ENCODE measurements at places on chromosomes 13 and 19.

- no peak for DNase-seq
Measured at GRCh38 chr19:24140099-24140498, 53.1 kb downstream of the ZNF254 start.

GRCh38 chr13:69999875-70000274, 107.8 kb upstream of the ATXN8OS start:
- DNase-seq: no peak

GRCh38 chr13:111384441-111385182, 64.2 kb downstream of the TEX29 start:
- DNase-seq: no peak

GRCh38 chr19:7600721-7601120, 5.1 kb downstream of the CAMSAP3 start:
- no peak for DNase-seq

DNA sequence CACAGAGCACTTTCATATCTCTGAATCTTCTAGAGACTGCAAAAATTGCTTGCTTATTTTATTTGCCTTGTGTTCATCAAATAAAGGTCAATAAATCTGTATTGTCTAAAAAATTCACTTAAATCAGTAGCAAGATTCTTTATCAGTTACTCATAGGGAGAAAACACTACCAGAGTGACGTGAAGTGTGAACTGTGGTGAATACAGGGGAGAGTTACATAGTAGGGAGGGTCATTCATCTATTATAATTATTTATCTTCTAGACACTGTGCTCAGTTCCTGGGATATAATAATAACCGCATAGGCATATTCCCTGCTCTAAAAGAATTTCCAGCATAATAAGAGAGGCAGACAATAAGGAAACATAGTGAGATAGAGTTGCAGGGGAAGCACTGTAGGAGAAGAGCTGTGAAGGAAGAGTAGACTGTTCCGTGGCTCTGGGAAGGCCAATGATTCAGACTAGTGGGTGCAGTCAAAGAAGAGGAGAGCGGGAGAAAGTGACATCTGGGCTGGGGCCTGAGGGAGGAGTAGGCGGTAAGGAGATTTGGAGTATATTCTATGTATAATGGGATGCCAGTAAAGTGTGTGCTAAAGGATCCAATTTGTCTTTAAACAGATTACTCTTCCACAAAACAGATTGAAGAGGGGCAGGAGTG, 84.0 kb upstream of the TDRD3 start:
- no peak for DNase-seq

- no peak for DNase-seq
Measured at GRCh38 chr13:66219506-66219905, 1010.6 kb downstream of the PCDH9 start.
